Glomerular endothelial cell (primary cell): ENCODE measurements at places on chromosomes 5 and 9.

DNA sequence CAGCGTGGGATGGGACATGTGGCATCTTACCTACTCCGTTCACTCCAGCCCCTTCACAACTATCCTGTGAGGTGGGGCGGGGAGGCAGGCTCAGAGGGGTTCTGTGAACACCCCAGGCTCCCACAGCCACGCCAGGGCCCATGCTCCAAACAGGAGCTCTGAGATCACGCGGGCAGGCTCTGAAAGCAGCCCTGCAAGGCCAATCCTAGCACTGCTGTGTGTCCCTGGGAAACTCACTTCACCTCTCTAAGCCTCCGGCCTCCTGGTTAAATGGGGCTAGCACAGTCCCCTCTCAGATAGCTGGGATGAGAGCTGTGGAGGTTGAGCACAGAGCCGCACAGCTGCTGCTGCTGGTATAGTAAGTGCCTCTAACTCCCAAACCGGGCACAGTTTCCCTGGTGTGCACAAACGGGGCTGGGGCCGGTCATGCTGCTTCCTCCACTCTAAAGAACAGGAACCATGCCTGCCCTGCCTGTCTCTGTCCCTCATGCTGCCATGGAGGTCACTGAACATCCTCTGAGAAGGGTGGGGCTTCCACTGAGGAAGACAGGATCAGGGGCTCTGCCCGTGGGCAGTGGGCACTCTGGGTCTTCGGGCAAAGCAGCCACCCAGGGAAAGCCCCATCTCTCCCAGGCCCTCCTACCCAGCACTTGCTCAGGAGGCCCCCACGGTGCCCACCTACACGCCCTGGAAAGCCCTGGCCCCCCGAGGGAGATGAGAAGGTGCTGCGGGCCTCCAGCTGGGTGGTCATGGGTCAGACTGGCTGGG is 13.0 kb upstream of the ASS1 start:
- no peak for DNase-seq

- DNase-seq = no peak
Measured at GRCh38 chr9:88664773-88665172, 129.8 kb downstream of the NXNL2 start.

- DNase-seq = no peak
Measured at GRCh38 chr5:10684303-10685086, 76.5 kb downstream of the DAP start.

DNA sequence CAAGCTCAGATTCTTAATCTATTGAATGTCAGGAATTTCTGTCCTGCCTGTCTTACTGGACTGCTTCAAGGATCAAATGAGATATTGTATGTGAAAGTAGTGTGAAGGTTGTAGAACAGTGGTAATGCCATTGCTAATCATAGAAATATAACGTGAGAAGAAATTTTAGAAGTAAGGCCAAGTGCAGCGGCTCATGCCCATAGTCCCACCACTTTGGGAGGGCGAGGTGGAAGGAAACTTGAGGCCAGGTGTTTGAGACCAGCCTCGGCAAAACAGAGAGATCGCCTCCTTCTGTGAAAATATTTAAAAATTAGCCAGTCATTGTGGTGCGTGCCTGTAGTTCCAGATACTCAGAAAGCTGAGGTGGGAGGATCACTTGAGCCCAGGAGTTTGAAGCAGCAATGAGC is 5.1 kb upstream of the HSPA5 start:
- no peak for DNase-seq

- no peak for DNase-seq
Measured at GRCh38 chr9:127987103-127987614, 6.4 kb upstream of the EEIG1 start.

GRCh38 chr9:3809724-3810123 is 283.9 kb upstream of the RFX3 start:
- no peak for DNase-seq

DNA sequence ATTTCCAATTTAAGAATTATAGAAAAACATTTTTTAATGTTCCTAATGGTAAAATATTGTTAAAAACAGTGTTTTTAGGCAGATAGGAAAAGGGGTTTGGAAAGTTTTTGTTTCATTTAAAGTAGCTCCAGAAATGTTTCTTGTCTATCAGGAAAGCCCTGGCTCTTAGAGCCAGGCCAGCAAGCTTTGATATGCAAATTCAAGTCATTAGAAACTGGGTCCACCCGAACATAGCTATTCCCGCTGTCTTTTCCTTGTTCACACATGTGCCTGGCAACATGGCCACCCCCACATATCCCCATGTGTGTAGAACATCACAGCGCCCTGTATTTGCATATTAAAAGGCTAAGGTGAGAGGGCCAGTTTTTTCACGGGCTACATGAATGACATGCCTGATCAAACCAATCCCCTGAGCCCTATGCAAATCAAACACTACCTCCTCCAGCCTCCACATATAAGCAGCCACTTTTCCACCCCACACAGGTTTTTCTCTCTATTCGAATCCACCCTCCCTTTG is 925.3 kb upstream of the CDH10 start:
- DNase-seq = no peak

GRCh38 chr5:129853588-129853987 is 50.7 kb upstream of the CHSY3 start:
- DNase-seq = no peak

DNA sequence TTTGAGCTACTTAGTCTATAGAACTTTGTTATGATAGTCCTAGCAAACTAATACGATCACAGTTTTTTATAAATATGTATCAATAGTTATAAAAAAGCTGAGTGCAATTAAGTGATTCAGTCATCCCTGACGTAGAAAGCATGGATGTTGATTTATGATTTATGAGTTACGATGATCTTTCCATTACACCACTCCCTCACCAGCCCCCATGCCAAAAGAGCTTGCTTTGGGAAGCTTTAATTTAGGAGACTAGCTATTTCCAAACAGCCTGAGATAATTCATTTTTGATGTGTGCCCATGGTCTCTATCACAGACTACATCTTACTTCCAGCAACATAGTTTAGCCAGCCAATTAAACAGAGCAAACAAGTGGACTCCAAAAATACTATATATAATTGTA is 256.8 kb downstream of the GABRG2 start:
- no peak for DNase-seq

GRCh38 chr5:115098041-115098702 is 71.5 kb downstream of the TRIM36 start:
- DNase-seq = no peak

DNA sequence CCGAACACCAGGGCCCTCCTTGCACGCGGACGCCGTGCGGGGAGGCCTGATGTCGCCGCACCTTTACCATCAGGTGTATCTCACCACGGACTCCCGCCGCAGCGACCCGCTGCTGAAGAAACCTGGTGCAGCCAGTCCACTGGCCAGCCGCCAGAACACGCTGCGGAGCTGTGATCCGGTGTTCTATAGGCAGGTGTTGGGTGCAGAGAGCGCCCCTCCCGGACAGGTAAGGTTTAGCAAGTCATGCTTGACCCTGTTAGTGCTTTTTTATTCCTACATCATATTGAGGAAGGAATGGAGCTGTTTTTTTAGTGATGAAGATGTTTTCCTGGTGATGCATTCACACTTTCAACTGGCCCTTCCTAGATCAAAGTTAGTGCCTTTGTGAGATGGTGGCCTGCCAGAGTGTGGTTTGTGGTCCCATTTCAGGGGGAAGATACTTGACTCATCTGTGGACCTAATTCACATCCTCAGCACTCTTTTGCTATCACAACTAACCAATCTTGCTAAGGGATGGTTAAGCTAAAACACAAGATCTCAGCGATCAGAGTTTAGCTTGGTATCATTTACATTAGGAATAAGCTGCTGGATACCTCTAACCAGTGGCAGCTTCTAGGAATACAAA is 2.7 kb downstream of the PCDHGC3 start:
- DNase-seq = no peak

GRCh38 chr5:10753178-10753577 is 7.9 kb downstream of the DAP start:
- DNase-seq = no peak

GRCh38 chr9:38177680-38178079 is 108.7 kb upstream of the SHB start:
- DNase-seq = no peak

- no peak for DNase-seq
Measured at GRCh38 chr5:120479066-120479465, 15.0 kb downstream of the PRR16 start.

DNA sequence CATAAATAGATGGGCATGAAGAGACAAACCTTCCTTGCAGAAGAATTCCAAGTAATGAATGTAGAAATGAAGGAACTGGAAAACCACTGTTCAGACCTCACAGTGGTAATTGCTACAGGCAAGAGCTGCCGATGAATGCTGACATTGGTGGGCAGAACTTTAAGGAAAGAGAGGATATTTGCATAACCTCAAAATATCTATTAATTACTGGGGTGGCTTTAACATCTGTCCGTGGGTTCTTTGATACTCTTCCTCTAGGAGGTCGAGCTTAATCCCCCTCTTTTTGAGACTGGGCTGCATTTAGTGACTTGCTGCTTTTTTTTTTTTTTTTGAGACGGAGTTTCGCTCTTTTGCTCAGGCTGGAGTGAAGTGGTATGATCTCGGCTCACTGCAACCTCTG is 34.7 kb downstream of the LAMC3 start:
- no peak for DNase-seq

DNA sequence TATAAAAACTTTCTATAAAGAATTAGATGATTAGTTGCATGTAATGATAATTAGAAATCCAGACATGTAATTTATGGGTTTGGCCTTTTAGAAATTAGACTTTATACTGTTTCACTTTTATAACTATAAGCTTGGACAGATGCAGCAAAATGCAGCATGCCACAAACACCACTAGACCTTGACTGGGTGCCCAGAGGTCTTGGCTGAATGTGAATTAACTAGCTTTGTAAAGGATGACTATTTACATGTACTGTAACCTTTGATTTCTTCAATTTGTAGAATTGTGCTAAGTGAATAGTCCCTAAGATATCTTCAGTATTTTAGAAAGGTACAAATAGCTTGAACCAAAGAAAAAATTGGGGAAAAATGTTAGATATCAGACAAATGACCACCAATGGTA is 2168.1 kb downstream of the MAT2B start:
- no peak for DNase-seq

DNA sequence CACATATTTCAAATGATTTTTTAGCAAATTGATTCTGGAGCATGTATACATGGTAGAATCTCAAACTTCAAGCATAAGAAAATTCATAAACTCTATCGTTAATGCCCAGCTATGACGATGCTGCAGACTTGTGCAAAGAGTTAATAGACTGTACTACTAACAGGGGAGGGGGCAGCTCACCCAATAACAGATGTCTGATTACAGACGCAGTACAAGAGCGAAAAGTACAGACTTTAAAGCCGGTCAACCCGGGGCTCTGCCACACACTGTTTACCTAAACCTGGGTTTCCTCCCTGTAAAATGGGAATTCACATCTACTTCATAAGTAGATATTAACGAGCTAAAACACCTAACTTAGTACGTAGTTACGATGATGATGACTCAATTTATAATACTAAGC is 651 bp downstream of the TRIM23 start:
- no peak for DNase-seq

- DNase-seq = no peak
Measured at GRCh38 chr9:4168526-4168925, 131.3 kb downstream of the GLIS3 start.

GRCh38 chr9:131226226-131226625 is 50.1 kb downstream of the FAM78A start:
- no peak for DNase-seq

- DNase-seq = no peak
Measured at GRCh38 chr5:62627901-62628300, 49.3 kb downstream of the LRRC70 start.

- no peak for DNase-seq
Measured at GRCh38 chr9:8648271-8648845, 848.8 kb upstream of the DMAC1 start.

GRCh38 chr9:118364266-118365106 is 660.3 kb downstream of the TLR4 start:
- no peak for DNase-seq

DNA sequence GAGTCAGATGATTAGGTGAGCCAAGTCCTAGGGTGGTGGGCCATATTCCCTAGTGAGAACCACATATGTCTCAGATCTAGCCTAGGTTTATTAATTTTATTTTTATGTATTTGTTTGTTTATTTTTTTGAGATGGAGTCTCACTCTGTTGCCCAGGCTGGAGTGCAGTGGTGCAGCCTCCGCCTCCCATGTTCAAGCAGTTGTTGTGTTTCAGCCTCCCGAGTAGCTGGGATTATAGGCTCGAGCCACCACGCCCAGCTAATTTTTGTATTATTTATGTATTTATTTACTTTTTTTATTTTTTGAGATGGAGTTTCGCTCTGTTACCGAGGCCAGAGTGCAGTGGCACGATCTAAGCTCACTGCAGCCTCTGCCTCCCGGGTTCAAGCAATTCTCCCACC is 36.0 kb downstream of the NUP188 start:
- DNase-seq = no peak

DNA sequence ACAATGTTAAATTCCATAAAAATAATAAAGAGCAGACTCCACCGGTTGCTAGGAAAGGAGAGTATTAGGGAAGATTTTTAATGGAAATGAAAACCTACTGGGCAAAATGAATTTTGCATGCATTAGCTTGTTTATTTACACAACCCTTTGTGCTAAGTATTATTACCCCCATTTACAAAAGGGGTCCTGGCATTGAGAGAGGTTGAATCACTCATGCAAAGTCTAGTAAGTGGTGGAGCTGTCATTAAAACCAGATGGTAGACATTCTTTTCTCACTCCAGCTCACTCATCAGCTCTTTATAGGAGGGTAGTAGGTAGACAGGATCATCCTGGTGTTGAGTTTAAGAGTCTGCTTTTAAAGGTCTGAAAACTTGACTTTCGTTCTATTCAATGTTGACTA is 395.1 kb downstream of the PLK2 start:
- no peak for DNase-seq

DNA sequence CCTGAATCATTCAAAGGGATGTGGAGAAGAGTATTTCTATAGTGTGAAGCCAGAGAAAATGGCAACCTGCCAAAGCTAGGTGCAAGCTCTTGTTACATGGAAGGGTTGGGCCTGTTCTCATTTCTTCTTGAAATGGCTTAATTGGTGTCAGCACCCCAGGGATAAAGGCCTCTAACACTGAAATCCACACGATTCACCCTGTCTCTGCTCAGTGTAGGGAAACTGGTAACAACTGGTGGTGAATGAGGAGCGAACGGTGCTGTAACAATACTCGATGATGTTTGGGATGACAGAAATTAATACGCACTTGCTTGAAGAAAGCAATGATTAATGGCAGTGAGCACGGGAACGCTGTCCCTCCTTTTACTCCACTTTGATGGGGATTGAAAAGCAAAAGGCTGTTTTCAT is 16.2 kb downstream of the PBX3 start:
- no peak for DNase-seq

GRCh38 chr5:122089096-122090013 is 11.3 kb upstream of the LOX start:
- DNase-seq = no peak

GRCh38 chr5:74499256-74500050 is 141.1 kb downstream of the ENC1 start:
- no peak for DNase-seq

DNA sequence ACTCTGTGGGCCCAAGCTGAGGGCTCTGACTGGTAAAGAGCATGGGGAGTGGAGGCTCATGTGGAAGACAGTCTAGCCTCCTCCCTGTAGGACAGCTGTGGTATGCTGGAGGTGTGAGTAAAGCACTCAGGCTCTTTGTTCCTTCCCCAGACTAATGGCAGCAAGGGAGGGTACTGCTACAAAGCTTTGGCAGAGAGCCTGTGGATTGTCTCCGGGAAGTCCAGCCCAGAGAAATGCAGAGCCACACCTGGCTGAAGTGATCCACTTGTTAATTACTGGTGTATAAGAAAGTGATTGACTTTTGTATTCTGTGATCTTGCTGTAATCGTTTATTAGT is 161.7 kb downstream of the OXCT1 start:
- no peak for DNase-seq
